CD4-positive, alpha-beta memory T cell (primary cell): ENCODE measurements at places on chromosomes 12 and 14. TPM values are rescaled to one million over a fixed set of nuclear protein-coding genes. Genes with fewer than 3 reads are reported as not detected.
A peak's percentile ranks its signal among the peaks of the same experiment; 100 is the strongest.

GRCh38 chr12:24840046-24840800, 108.7 kb downstream of the BCAT1 start:
- no peak for DNase-seq

Gene ZDHHC17
- 52.9 TPM for total RNA-seq

- no peak for DNase-seq
Observed at GRCh38 chr12:40511341-40511740, 180.9 kb upstream of the CNTN1 start.

DNA sequence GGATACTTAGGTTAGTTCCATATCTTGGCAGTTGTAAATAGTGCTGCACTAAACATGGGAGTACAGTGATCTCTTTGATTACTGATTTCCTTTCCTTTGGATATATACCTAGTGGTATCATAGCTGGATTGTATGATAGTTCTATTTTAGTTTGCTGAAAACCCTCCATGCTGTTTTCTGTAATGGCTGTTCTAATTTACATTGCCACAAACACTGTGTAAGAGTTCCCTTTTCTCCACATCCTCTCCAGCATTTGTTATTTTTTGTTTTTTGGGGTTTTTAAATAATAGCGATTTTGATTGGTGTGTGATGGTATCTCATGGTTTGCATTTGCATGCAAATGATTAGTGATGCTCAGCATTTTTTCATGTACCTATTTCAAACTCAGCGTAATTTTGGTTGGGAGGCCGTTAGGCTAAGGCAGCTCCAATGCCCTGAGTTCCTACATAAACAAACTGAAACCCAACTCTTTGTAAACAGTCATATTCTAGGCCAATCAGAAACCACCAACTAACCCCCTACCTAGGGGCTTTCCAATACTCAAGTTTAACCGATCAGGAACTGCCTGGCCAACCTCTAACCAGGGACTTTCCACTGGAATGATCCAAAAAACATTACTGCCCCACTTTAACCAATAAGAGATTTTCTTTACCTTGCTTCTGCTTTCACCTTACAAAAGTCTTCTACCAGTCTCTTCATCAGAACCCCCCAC, 171.6 kb downstream of the FBXL14 start:
- peak; percentile 48 for DNase-seq

Gene ZC2HC1C
- 0.76 TPM for total RNA-seq

DNA sequence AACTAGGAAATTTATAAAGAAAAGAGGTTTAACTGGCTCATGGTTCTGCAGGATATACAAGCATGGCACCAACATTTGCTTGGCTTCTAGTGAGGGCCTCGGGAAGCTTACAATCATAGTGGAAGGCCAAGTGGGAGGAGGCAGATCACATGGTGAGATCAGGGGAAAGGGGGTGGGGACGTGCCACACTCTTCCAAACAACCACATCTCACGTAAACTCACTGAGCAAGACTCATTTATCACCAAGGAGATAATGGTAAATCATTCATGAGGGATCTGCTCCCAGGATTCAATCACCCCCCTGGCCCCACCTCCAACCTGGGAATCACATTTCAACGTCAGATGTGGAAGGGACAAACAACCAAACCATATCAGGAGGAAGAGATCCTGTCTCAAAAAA, 35.8 kb downstream of the NUMB start:
- no peak for DNase-seq

Gene DCP1B
- total RNA-seq, result 26.9 TPM

DNA sequence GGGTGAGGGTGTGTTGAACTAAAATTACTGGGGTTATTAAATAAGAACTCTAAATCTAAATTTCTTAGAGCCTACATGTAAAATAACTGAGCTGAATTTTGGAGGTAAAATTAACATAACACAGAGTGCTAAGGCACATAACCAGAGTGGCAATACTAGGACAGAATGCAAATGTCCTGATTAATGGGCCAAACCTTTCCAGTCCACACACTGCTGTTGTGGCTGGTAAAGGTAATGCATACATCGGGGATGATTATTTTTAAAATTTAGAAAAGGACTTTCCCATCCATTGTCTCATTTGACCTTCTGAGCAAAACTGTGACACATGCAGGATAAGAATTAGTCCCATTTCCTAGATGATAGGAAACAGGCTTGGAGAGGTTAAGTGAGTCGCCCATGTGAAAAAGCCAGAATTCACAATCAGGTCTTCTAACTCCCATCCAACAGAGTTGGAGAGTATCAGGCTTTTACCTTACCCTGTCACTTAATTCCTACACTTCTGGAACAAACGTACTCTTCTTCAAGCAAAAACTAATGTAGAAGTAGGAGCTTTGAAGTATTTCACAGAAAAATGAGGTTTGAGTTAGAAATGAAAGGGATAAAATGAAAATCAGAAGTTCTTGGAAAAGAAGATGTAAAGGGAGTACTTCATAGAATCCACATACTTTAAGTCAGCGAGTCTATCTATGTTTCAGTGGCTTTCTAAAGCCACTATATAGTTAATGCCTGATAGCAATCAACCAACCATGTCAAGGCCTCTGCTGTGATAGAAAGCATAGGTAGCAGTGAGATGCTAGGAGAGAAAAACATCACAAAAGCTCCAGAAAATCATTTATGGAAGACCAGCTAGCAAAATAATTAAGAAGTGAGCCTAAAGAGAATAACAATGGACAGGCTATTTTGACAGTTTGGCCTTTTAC, 334.9 kb upstream of the DIO2 start:
- no peak for DNase-seq

GRCh38 chr12:4780641-4781611, 60.7 kb downstream of the GALNT8 start:
- DNase-seq, result no peak

DNA sequence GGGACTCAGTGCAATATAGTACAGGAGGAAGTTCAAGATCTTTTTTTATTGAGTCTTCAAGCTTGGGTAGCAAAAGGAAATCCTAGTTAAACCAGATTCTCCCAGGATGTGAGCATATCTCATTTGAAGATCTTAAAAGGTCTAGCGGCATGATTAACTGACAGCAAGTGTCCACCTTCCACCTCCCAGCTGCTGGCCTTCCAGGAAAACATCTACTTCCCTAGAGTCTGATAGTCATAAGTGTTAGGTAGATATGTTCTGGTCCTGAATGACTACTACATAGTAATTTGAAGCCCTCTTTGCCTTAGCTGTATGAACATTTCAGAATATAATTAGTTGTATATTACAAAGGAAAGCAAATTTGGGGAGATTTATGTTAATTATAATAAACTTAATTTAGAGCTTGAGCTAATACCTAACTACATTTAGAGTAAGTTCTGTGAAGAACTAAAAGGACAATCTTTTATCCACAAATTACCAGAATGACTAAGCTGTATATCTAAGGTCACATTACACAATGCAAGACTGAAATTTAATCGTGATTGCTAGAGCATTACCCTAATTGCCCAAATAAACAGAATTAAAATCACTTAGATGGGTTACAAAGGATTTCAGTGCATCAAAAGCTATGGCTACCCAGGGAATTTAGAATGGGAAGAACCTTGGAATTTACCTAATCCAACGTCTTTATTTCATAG, 9.9 kb downstream of the LGR5 start:
- DNase-seq, result no peak

GRCh38 chr12:51887476-51888315, at the start of gene ANKRD33:
ANKRD33 (plus strand) TSS chr12:51888103; CDS start chr12:51888187, 84 bp downstream.
- DNase-seq, result no peak

DNA sequence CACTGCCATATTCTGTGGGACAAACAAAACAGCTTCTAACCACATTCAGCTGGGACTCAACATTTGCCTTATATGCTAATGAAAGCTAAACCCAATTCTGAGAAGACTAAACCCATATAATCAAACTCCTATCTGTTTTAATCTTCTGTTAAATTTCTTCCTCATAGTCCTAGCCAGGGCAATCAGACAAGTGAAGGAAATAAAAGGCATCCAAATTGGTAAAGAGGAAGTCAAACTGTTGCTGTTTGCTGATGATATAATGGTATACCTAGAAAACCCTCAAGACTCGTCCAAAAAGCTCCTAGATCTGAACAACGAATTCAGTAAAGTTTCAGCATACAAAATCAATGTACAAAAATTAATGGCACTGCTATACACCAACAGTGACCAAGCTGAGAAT, 157.1 kb downstream of the PHLDA1 start:
- DNase-seq, result no peak

DNA sequence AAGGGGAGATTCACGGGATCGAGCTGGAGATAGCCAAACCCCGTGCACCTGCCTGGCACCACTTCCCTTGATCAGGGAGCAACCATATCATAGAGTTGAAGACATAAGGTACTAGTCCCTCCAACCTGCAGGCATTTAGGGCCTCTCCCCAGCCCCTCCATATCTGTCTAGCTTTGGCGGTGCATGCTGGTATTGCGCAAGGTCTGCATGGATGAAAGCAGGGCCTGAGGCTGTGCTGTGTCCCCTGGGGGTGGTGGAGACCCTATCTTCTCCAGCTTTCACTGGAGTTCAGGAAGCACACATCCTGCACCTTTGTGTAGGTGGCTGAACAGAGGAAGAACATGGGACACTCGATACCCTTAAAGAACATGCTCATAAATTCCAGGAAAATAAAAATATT, 46.9 kb downstream of the KCTD10 start:
- no peak for DNase-seq

DNA sequence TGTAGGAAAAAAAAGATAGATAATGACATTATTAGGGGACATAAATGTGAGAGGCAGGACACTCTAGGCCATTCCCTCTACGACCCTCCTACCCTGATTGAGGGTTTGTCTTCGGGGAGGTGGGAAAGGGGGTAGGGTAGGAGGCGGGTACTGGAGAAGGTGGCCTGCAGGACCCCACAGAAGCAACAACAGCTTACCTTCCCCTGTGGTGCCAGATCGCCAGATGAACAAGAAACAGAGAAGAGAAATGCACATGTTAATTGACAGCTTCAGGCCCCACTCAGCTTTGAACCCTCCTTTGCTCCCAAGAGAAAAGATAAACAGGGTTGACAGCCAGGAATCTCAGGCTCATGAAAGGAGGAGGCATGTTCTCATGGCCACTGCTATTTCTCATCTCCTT, 4.8 kb downstream of the PHB2 start:
- DNase-seq, result no peak

DNA sequence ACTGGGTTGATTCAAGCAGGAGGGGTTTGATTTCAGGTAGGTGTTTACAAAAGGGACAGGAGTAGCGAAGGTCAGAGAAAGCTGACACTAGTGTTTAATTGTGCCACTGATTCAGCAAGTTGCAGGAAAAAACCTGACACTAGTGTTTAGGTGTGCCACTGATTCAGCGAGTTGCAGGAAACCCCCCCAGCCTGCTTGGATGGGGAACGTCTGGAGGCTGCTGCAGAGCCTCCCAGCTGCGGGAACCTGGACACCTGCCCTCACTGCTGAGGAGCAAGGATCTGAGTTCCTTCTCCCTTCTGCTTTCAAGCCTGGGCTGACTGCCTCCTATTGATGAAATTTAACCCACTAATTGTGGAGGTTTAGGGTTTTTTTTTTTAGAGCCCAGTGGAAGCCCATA, 84.2 kb downstream of the AVPR1A start:
- no peak for DNase-seq

DNA sequence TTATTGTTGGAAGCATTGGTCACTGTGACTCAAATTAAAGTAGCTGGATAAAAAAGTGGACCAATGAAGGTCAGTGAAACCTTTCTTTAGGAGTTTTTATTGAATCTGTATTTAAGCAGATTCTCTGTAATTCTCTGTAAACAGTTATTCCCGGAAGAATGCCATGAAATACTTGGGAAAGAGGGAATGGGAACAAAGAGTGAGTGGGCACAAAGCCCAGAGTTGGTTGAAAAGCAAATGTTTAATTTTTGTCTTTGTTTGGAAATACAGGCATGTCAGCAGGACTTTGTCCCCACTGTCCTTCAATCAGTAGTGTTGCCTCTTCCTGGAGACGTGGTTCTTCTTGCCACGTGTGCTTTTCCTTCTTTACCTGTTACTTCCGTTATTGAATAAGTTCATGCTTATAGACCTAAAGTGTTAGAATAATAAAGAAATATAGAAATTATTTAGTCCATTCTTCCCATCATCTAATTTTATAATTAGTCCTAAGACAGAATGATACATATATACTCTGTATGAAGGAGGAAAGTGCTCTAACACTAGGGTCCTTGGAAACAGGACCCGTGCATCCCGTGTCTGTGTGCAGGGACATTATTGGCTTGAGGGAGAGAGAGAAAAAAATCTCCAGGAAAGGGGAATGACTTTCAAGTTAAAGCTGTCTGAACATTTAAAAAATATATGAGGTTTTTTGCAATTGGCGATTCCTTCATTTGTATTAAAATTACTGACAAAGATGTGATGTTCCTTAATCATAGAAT, 2.0 kb upstream of the ANG start:
- DNase-seq, result no peak

DNA sequence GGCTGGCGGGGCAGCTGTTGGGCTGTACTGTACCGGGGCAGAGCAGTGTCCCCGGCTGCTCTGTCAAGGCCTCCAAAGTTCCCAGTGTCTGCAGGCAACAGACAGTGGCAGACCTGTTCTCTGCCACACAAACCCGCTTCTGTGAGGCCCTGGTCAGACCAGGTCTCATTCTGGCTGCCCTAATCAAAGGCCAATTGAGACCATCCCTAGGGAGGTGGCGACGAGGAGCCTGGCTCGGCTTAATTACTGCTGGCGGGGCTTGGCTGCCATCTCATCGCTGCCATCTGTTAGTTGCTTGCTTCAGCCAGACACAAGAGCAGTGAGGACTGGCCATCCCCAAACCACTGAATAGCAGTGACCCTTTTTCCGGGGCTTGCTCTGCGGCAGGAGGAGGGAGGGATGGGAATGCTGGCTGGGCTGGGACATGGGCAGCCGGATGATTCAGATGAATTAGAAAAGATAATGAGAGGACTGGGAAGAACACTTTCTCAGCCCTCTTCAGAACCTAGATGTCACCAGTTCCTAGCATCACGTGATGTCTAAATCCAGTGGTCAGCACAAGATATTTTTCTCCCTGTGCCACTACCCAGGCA, 24.5 kb downstream of the ERG28 start:
- no peak for DNase-seq

Gene FOXN4
- total RNA-seq, result not detected
